ENCODE measurements at places on chromosomes 16 and 17.

DNA sequence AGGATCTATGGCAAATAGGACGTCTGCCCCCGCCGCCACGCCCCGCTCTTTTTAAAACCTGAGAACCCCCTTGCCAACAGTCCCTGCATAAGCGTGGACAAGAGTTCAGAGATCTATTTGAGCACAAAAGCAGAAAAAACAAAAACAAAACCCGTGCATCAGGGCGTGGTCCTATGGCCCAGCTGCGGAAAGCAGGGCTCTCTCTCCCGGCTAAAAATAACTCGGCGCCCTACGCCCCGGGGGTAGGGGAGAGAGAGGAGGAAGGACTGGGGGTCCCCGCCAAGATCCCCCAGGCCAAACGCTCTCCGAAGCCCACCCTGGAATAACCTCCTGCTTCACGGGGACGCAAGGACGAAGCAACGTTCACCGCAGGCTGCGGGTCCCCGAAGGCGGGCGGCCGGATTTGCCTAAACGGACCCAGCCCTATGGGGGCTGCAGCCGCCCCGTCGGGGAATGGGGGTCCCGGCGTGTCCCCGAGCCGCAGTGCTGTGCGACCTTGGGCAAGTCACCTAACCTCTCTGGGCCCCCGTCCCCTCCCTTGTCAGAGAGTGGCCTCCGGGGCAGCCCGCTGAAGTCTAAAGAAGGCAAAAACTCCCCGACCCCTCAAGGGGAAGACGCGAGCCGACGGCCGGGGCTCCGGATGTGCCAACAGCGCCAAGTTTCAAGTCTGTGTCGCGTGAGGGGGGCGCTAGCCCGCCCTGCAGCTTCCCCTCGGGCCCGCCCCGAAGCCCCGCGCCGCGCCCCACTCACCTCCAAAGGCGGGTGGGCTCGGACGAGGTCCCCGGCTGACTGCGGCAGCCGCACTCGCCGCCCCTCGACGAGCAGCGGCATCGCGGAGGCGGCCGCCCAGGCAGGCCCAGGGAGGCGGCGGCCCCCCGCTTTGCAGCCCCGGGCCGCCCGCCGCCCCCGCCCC is 477 bp downstream of the NTAN1 start:
- peak; percentile 78 for DNase-seq

GRCh38 chr17:3723556-3724377 is at the start of gene HASPIN:
Gene HASPIN, plus strand, starts transcription at chr17:3723903. Its CDS starts 33 bp downstream, at chr17:3723936.
- DNase-seq = peak; percentile 82

- DNase-seq = no peak
These were observed at the start of gene TGFB1I1 for GRCh38 chr16:31471875-31472708. Gene TGFB1I1, plus strand, starts transcription at chr16:31472152. Its CDS starts 37 bp downstream, at chr16:31472189.

GRCh38 chr17:37662353-37662752 is 19.1 kb upstream of the DDX52 start:
- DNase-seq = no peak

- no peak for DNase-seq
These were observed 20.5 kb upstream of the KLHL11 start for GRCh38 chr17:41885733-41886132.

GRCh38 chr16:19844945-19845641 is 39.6 kb downstream of the GPRC5B start:
- DNase-seq = no peak

DNA sequence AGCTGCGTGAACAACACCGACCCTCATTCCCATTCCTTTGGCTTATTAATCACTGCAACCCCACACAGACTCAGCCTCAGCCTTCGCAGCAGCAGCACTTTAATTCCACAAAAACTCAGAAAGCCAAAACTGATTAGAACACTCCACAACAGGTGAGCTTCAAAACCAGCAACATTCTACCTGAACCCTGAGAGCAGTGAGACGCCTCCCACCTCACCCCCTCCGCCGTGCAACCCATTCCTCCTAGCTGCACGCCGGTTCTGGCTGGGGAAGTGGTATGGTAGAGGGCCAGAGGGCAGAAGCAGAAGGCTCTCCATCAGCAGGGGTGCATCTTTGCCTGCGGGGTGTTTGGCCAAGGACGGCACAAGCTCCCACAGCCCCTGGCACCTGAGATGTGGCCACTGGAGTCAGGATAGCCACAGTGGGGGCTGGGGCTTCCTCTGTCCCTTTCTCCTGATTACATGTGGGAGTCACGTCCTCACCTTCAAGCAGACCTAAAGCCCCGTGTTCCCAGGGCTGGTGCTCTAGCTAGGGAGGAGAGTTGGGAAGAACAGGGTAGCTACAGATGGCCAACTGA is 1.6 kb downstream of the BORCS6 start:
- DNase-seq = no peak

DNA sequence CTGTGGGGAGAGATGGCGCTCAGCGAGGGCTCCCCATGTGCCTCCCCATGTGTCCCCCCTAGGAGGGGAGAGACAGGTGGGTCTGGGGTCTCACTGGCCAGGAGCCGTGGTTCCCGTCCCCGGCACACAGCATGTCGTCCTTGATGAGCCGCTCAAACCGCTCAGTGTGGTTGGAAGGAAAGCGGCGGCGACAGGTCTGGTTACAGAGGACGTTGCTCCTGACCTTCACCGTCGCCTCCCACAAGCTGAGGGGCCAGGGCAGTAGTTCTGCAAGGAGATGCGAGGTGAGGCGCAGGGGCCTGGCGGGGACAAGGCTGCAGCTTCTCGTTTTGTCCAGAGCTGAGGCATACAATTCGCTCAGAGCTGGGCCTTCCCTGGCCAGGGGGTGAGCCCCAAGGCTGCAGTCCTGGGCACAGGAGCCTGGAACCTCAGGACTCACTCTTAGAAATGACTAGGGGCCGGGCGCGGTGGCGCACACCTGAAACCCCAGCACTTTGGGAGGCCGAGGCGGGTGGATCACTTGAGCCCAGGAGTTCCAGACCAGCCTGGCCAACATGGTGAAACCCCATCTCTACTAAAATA is 22.8 kb upstream of the UBE2I start:
- DNase-seq = no peak

DNA sequence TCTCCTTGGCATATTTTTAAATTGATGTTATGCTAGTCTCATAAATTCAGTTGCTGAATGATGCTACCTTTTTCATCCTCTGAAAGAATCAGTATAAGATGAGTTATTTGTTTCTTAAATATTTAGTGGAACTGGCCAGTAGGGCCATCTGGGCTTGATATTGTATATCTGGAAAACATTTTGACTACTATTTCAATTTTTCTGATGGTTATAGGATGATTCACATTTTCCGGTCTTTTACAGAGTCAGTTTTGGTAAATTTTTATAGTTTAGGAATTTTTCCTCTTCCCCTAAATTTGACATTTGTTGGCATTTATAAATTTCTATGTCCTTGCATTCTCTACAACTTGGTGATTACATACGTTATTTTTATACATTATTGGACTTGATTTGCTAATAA is 296.3 kb upstream of the AXIN2 start:
- DNase-seq = no peak

- DNase-seq = no peak
These were observed 27.7 kb downstream of the SRL start for GRCh38 chr16:4214215-4214621.

GRCh38 chr16:52558448-52558847 is 11.5 kb upstream of the TOX3 start:
- DNase-seq = no peak

- DNase-seq = peak; percentile 64
These were observed at the start of the genes NPLOC4 and TSPAN10 for GRCh38 chr17:81636505-81637288. Gene NPLOC4, minus strand, starts transcription at chr17:81637112. Its CDS starts 182 bp downstream, at chr17:81636930. Gene TSPAN10, plus strand, starts transcription at chr17:81637196. Its CDS starts 5,217 bp downstream, at chr17:81642413.

GRCh38 chr16:83269048-83269447 is 538.7 kb upstream of the HSBP1 start:
- no peak for DNase-seq

- no peak for DNase-seq
These were observed 9.9 kb downstream of the MLYCD start for GRCh38 chr16:83908798-83909197.

DNA sequence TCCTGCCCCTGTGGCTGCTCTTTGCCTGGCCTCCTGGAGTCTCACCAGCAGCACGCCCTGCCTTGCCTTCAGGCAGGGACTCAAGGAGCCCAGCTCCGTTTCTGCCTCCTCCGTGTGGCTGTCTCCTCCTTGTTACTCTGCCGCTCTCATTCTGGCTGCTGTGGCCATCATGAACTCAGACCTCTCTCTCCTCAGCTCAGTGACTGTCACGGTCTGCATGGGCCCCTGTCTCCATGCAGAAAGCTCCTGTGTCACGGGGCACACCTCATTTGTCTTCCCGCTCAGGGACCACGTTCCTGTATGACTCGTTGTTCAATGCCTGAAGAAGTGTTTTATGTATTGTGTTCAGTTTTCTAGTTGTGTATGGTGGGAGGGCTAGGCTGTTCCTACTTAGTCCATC is 25.3 kb downstream of the RPTOR start:
- DNase-seq = no peak

DNA sequence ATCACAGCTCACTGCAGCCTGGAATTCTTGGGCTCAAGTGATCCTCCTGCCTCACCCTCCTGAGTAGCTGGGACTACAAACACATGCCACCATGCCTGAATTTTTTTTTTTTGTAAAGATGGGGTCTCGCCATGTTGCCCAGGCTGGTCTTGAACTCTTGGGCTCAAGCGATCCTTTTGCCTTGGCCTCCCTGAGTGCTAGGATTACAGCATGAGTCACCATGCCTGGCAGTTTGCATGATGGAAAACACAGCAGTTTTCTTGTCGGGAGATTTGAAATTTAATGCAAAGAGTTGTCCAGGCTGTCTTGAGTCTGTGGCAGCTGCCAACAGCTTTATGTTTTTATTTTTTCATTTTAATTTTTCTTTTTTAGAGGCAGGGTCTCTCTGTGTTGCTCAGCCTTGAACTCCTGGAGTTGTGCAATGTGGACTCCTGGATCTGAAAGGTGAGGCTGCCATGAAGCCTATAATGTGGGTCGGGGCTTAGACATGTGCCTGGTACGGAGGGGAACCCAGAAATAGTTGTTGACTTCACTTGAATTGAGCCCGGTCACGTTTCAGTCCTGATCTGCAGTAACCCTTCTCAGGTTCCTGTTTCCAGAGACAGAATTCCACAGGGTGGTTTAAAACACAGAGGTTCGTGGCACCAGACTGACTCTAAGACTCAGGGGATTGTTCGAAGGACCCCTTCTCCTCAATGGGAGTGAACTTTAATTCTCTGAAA is 18.7 kb downstream of the CD300A start:
- no peak for DNase-seq

GRCh38 chr17:51707216-51707615 is 446.9 kb downstream of the UTP18 start:
- DNase-seq = no peak

DNA sequence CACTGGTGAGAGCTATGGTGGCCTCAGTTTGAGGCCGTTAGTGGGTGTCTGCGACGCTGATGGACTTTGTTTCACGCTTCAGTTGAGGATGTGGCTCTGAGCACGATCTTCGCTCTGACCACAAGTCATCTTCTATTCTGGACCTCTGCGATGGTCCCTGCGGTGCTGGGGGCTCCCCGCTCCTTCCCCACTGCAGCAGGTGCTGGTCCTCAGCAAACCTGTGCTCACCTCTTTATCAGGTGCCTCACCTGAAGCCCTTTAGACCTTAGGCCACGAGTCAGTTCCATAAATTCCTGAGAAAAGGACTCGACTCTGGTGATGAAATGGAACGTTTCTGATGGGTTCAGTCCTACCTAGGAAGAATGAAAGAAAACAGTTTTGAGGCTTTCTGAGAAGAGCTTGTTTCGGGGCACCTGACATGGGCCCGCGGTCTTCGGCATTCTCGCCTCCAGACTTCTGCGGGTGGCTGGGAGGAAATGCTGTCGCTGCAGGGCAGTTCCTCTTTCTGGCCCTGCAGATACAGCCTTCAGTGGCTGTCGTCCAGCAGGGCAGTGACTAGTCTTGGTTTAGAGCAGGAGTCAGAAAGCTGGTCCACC is 4.7 kb downstream of the KCTD5 start:
- no peak for DNase-seq

DNA sequence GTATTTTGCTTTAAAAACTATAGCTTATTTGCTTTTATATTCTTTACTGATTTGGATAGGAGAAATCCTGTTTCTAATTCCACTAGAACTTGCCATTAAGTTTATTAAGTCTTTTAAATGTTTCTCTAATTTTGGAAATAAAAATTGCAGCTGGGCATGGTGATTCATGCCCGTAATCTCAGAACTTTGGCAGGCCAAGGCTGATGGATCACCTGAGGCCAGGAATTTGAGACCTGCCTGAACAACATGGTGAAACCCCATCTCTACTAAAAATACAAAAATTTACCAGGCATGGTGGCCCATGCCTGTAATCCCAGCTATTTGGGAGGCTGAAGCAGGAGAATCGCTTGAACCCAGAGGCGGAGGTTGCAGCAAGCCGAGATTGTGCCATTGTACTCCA is 30.7 kb downstream of the DNAH17 start:
- DNase-seq = no peak

DNA sequence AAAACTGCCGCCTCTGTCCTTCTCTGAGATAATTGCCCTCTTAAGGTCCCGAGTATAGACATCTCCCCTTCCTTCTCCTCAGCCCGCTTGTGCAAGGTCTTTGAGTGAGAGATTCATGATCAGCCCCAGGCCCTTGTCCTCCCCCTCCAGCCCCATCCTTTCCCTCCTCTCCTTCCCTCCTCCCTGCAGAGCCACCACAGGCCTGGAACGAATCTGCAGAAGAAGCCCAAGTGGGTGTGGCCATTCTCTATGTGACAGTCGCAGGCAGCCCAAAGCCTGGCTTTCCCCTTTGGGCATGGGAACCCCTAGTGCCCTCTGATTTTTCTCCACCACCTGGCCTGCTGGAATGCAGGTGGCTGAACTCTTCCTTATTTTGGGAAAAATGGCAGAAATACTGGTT is 7.2 kb upstream of the NDRG4 start:
- no peak for DNase-seq

DNA sequence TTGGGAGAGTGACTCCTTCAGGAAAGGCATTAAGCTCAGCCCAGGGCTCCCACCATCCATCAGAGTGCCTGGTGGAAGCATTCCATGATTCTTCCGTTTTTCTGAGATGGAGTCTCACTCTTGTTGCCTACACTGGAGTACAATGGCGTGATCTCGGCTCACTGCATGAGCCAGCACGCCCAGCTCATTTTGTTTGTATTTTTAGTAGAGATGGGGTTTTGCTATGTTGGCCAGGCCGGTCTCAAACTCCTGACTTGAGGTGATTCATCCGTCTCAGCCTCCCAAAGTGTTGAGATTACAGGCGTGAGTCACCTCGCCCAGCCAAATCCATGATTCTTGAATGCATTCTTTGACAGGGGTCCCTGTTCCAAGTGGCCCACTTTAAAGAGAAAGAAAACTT is 23.1 kb downstream of the MIS12 start:
- no peak for DNase-seq

DNA sequence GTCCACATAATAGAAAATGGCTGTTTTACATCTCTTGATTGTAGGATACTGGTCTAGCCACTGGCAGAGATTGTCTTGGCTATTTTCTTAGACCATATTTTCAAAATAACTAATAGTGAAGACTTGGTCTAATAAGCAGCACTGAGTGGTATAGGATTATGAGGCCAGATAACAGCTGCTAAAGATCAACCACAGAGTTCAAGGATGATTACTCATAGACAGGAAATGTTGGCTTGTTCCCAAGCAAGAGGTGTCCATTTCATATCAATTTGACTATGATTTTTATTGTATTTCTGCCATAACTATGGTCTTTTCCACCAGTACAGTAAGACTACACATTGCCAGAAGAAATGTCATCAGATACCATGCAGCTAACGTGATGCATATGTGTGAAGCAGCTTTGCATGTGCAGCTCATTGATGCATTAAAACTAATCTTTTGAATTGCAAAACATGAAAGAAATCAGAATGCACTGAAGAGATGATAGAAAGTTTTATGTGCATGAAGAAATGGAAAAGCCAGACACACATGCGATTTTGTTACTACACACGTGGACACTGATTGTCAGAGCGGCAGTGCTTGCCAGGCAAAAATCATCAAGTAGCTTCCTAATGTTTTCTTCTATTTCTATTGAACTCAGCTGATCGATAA is 693.3 kb downstream of the CDH11 start:
- DNase-seq = no peak
